ENCODE measurements at places on chromosomes 7 and 10.

DNA sequence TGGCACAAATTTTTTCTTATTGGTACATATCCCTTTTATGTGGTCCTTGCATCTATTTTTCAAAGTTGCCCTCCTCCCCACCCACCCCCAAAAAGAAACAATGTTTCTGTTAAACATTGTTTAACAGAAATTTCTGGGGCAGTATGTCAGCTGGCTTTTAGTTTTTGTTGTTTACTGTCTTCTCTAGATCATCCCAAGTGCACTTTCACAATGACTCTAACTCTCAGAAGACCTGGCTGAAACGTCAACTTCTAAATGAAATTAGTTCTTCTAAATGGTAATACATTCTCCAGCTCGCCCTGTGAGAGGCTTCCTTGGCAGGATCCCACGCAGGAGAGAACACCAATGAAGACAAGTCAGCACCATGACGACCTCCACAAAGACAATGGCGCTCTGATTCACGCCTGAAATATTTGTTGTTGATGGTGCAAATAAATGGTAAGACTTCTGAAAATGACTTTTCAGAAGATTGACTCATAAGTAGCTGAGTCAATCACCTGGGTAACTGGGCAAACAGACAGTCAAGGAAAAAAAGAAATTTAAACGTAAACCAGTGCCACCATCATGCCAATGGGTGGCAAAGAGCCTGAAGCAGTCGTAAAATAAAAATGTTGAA, 293.7 kb downstream of the FZD1 start:
- no peak for DNase-seq

- no peak for DNase-seq
Measured at GRCh38 chr7:92722541-92722940, 113.8 kb downstream of the CDK6 start.

- DNase-seq, result no peak
Measured at GRCh38 chr7:26378016-26378415, 86.4 kb downstream of the SNX10 start.

DNA sequence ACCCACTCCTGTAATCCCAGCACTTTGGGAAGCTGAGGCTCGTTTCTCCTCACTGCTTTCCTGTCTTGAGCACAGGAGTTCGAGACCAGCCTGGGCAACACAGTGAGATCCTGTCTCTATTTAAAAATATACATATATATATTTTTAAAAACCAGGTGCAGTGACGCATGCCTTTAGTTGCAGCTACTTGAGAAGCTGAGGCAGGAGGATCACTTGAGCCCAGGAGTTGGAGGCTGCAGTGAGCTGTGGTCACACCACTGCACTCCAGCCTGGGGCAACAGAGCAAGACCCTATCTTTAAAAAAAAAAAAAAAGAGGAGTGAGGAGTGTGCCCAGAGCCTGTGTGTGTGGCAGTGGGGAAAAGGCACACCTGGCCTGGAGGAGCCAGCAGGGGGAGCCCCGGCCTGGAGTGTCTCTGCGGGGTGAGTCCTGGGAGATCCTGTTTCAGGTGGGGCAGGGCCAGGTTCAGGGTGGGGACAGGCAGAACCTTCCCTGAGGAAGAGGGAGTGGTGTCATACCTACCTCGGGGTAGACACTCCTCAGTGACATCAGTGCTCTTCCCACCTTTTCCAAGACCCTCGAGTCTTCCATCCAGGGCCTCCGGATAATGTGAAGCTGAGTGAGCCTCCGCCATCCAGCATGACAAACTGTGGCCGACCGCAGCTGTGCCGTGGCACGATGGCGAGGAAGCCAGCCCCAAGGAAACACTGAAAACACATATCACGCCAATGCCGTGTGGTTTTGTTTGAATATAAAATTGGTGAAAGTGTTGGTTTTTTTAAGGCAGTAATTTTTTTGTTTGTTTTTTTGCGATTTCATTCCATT, 9.0 kb upstream of the ARPC1B start:
- DNase-seq, result peak; percentile 64

- no peak for DNase-seq
Measured at GRCh38 chr7:128731184-128731583, 8.0 kb upstream of the CALU start.

- DNase-seq, result no peak
Measured at GRCh38 chr10:107739951-107740350, 575.4 kb upstream of the SORCS1 start.

DNA sequence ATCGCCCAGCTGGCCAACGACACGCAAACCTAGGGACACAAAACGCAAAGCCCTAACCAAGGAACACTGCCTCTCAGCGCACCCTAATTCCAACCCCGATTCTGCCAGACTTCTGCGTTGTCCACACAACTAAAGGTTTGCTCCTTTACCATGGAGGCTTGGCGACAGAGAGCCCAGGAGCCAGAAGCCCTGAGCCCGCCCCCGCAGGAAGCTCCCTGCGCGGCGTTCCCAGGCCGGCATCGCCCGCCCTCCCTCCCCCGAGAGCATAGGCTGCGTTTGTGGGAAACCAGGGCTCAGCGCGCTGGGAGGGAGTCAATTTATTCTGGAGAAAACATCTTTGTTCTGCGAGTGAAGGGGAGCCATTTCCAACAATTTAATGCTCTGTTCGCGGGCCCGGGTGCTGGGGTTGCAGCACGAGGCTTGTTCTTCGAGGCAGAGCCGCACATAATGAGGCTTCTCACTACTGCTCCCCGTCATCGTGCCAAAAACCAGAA, 103.9 kb downstream of the GRID1 start:
- no peak for DNase-seq

DNA sequence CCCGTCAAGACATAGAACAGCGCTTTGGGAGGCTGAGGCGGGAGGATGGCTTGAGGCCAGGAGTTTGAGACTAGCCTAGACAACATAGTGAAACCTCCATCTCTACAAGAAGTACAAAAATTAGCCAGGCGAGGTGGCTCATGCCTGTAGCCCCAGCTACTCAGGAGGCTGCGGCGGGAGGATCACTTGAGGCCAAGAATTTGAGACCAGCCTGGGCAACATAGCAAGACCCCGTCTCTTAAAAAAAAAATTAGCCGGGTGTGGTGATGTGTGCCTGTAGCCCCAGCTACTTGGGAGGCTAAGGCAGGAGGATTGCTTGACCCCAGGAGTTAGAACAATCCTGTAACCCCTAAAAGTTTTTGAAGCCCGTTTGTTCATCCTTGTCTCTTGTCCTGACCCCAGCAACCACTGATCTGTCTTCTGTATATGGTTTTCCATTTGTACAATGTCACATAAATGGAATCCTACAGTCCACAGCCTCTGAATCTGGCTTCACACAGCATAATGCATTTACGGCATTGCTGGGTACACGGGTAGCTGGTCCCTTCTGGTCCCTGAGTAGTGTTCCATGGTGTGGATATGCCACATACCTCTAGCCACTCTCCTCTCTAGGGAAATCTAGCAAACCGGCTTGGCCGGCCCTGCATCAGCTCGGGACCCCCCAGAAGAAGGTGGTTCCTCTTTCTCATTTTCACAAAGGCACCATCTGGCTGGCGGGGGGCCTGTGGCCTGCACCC, 8.4 kb downstream of the GTF2IRD1 start:
- no peak for DNase-seq

- DNase-seq, result no peak
Measured at GRCh38 chr10:97115846-97116245, 69.9 kb downstream of the SLIT1 start.

DNA sequence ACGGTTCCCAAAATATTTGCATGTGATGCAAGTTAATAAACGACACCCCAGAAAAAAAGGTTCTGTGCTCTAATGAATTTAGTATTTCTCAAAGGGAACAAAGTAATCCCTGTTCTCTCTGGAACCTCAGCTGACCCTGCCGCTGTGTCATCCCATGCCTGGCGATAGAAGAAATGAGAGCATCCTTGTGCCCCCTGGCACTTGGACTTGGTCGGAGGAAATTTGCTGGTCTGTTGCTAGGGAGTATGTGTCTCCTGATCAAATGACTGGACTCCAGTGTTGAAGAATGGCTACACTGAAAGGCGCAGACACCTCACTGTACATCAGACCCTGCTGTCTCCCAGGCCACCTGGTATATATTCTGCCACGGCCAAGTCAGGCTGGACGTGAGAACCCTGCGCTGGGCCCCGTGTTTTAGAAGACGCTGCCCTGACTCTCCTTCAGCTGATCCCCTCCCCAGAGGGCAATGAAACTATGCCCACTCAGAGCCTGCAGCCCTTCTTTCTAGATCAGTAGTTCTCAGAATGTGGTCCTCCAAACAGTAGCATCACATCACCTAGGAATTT, 67.2 kb downstream of the THNSL1 start:
- DNase-seq, result no peak

DNA sequence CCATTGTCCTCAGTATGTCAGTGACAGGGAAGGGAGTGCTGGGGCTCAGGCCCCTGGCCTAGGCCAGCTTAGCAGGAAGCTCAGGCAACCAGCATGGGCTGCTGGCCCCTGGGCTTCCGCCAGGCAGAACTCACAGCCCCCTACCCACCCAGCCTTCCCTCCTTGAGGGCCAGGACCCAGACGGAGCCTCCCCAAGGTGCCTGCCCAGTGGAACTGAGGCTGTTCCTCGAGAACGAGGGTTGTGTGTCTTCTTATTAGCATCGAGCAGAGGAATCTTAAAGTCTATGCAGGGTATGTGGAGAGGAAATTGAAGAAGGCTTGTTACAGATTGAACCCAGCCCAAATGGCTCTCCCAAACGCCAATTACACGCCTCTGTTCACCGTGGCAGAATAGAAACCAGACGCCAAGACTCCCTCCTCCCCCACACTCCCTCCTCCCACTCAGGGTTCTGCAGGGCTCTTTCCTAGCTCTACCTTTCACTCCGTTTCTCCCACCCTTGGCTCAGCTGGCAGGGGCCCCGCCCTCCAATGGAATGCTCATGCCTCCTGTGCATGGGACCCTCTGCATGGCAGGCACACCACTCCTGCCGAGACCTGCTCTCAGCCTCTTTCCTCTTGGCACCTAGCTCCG, 134.4 kb downstream of the ZMIZ1 start:
- DNase-seq, result no peak

- DNase-seq, result no peak
Measured at GRCh38 chr10:52946486-52946885, 173.9 kb upstream of the MBL2 start.

DNA sequence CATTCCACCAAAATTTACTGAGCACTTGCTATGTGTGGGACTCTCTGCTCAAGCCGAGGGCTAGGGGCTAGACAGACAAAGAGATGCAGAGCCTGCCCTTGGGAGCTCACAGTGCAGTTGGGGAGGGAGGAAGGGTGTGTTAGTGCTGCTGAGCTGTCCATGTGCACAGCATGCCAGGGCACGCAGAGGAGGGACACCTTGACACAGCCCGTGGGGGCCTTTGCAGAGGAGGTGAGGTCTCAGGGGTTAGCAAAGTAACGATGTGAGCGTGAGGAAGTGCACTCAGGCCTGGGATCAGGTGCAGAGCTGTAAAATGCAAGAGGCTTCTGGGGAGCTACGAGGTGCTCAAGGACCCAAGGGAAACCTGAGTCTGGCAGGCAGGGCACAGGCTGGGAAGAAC, 16.3 kb downstream of the PRKCQ start:
- DNase-seq, result no peak

DNA sequence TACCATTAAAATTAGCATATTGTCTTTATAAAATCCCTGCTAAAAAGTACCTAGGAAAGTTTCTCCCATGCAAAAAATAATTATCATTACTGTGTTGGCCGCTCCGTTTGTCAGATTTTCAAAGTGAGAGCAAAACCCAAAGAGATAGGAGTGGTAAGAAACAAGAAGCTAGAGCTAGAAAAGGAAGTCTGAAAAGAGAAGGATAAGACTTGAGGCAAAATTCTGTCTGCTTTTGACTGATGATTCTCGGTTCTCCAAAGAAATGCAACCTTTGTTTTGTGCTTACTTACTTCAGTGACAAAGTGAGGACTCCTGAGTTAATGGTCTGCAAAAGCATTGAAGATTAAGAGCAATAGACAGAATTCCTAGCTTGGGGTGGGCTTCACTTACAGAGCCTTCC, 33.3 kb upstream of the CAPZA2 start:
- DNase-seq, result no peak

- DNase-seq, result no peak
Measured at GRCh38 chr10:87503401-87503800, 1.3 kb upstream of the MINPP1 start.

GRCh38 chr10:22252224-22252800, 34.5 kb upstream of the EBLN1 start:
- DNase-seq, result no peak

DNA sequence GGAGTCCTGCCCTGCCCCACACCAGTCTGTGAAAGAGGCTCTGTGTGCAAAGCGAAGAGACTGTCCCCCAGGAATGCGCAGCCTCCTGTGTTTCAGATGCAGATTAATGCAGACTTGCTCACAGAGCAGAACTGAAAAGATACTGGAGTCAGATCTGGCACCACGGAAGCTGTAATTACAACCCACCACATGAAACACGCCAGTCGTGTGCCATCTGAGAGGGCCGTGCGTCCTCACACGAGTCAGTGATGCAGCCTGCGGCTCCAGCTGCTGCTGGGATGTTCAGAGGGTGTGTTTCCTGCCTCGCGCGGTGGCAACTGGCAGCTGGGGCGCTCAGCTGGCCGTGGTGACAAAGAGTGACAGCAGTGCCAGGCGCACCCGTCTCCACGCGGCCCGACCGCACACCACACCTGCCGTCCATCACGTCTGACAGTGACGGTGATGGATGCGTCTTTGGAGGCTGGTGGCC, 50.0 kb downstream of the NKX6-2 start:
- DNase-seq, result no peak

DNA sequence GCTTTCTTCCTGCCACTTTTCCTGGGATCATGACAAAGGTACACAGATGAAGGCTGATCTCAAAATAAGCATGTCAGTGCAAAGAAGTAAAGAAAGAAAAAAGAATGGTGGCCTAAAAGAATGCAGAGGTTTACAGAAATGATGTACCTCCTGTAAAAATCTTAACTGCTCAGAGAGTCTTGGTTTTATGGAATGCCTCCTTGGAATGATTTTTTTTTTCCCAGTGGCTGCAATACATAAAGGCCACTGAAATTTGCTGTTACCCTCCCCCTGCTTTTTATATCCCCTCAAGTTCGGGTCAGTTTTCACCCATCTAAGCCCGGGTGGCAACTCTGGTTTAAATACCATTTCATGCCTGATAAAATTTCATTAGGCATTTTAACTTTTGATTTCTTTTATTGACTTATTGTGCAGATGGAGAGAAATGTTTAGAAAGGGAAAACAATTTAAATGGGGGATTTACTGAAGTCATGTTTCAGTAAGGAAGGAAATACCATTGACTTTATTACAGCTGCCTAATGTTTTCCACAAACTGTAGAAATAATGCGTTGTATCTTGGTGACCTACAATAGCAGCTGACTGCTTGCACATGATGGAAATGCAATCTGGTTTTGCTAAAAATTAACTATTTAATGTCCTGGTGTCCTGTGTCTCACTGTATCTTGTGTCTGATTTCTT, 102.5 kb downstream of the SAMD9 start:
- DNase-seq, result no peak

DNA sequence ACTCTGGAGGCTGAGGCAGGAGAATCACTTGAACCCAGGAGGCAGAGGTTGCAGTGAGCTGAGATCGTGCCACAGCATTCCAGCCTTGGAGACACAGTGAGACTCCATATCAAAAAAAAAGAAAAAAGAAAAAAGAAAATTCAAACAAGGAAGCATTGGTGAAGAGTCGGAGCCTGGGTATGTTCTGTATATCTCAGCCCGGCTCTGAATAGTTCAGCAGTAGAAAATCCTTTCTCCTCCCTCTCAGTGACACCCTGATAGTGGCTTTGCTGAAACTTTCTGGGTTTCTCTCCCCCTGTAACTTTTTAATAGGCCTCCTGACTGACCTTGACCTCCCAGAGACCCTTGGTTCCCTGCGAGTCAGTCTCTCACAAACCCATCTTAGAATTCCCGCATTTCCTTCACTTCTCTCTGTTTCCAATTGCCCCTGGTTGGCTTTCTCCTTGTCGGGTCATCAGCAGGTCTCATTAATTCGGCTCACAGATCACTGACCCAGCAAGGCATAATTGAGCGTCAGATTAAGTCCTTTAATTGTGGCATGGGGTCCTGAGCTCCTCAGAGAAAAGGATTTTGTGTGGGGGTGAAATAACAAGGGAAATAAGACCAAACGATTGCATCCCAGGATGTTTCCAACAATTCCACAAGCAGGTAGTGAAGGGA, 541.6 kb upstream of the NRP1 start:
- no peak for DNase-seq
